ENCODE measurements at places on chromosomes 1 and 21.

DNA sequence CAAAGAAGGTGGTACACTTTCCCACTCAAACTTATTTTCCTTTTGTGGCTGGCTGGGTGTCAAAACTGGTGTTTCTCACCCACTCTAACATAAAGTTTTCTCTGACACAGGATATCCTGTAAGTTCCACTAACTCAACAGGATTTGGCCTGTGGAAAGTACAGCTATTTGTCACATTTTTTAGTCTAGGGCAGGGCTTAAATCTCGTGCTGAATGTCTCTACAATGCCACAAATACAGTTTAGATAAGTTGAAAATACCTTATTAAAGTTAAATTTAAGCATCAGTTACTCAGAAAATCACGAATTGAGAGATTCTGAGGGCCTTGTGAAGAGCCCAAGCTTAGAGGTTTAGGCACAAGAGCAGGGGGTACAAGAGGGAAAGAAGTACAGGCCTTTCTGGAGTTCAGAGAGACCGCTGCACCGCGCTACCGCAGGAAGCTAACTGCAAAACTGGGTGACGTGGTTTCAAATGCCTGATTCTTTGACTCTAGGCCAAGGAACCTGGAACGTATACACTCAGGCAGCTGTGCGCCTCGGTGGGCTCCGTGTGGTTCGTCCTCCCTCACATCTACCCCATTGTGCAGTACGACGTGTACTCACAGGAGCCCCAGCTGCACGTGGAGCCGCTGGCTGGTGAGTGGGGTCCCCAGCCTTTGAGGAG is 23.4 kb upstream of the PWP2 start:
- peak; percentile 62 for DNase-seq

DNA sequence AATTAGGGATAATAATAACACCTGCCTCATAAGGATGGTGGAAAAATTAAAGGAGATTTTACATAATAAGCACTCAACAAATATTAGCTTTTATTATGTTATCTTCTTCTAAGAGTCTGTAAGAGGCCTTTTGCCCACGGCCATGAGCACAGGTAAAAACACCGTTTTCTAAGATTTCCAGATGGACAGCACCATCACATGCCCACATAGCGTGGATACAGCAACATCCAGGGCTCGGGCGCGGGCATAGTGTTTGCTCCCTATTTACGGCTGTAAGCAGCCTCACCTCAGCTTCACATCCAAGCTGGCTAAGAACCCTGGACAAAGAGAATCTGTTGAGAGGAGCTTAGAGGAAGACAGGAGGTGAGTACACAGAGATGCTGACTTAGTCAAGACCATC is 216.4 kb upstream of the IRF2BP2 start:
- DNase-seq: no peak

DNA sequence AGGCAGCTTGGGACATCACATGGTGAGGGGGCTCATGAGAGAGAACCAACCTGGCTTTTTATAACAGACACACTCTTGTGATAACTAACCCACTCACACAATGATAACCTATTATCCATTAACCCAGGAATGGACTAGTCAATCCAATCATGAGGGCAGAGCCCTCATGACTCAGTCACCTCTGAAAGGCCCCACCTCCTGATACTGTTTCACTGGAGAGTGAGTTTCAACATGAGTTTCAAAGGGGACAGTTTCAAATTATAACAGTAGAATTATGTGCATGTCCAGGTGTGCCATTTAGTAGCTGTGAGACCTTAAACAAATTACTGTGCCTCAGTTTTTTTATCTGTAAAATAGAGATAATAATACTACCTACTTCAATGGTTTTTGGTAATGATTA is 47.6 kb upstream of the PPP2R5A start:
- no peak for DNase-seq

GRCh38 chr1:200351826-200352549 is 57.8 kb downstream of the ZNF281 start:
- no peak for DNase-seq

Measured in activated gamma-delta T cell treated with Interleukin-2 at 50 U/mL for 16 hours (primary cell).